GM12892 (cell line): ENCODE measurements at places on chromosomes 4 and X.

DNA sequence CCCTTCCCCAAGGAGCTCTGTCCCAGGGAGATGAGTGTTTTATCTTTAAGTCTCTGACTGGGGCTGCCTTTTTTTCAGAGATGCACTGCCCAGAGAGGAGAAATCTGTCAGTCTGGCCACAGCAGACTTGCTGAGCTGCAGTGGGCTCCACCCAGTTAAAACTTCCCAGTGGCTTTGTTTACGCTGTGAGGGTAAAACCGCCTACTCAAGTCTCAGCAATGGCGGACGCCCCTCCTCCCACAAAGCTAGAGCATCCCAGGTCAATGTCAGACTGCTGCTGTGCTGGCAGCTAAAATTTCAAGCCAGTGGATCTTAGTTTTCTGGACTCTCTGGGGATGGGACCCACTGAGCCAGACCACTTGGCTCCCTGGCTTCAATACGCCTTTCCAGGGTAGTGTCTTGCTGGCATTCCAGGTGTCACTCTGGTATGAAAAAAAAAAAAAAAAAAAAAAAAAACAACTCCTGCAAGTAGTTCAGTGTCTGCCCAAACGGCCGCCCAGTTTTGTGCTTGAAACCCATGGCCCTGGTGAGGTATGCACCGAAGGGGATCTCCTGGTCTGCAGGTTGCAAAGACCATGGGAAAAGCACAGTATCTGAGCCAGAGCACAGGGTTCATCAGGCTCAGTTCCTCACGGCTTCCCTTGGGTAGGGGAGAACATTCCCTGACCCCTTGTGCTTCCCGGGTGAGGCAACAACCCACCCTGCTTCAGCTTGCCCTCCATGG lies 1616.1 kb upstream of the ADGRL3 start:
- DNase-seq = no peak

DNA sequence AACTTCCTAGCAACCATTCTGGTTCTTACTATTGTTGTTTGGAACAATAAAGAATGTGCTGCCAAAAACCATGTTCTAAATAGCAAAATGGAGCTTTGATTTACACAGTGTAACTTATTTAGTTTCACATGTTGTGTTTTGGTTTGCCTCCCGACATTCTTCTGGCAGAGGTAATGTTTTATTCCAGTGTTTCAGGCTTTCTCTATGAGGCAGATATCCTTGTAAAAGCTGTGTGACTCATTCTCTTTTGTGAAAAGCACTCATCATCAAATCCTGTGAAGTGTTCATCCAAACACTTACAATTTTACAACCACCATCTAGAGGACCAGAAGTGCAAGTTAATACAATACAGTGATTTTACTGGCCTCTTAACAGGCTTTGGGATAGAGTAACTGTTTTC lies 219.0 kb upstream of the GIMD1 start:
- no peak for DNase-seq

- DNase-seq = no peak
Measured at GRCh38 chr4:7397206-7398103, 37.3 kb downstream of the PSAPL1 start.

GRCh38 chr4:20276848-20277247 lies 25.1 kb downstream of the SLIT2 start:
- no peak for DNase-seq

- no peak for DNase-seq
Measured at GRCh38 chr4:47561331-47561730, 76.3 kb downstream of the ATP10D start.

DNA sequence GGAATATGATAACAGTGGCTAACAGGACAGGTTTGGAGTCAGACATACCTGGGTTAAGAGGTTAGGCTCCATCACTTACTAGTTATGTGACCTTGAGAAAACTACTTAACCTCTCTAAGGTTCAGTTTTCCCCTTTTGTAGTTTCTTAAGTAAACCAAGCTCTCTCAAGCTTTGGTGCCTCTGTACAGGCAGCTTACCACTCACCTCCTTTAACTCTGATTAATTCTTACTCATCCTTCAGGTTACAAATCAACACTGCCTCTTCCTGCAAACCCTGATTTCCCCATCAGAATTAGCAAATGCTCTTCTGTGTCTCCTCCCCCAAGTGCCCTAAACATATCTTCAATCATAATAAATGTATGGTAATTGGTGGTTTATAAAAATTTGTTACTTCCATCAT lies 3.5 kb upstream of the SERTM2 start:
- DNase-seq = no peak

DNA sequence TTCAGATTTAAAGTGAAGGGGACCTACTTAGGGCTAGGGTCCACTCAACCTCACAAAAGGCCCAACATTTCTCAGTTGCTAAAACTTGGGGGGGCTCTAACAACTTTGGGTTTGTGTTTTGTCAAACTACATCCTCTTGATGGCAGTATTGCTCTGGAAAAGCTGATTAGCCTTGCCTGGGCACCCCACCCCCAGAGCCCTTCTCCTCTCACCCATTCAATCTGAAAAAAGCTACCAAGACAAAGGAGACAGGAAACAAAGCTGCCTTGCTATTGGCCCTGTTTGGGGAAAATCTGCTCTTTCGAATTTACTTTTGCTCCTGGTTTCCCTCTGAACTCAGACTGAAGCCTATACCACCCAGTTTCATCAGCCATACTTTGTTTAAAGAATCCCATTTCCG lies 195.2 kb upstream of the STK26 start:
- no peak for DNase-seq

- no peak for DNase-seq
Measured at GRCh38 chr4:4852591-4853362, 6.7 kb upstream of the MSX1 start.

DNA sequence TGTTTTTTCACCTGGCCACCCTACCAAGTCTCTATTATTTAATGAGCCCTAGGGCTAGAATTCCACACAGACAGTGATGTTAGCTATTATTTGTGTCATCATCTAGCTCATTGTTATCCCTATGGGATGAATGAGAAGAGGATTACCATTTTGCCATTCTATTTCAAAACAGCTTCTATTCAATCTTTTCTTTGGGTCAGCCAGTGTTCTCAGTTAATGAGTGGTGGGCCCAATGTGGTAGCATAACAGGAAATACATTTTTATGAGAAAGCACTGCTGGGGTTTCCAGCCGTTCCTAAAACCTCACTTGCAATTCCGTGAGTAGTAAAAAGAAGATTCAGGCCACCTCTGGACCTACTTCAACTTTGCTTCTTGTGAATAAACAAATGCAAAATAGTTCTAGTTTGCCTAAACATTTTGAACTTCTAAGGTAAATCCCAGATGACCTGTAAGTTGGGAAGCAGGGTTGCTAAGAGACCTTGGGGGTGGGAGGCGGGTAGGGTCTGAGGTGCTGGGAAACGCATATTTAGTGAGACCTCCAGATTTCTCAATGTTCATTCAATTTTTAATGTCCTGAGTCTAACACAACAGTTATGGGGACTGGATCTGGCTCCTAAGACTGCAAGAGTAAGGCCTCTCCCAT lies 24.8 kb upstream of the CYP2U1 start:
- DNase-seq = no peak

DNA sequence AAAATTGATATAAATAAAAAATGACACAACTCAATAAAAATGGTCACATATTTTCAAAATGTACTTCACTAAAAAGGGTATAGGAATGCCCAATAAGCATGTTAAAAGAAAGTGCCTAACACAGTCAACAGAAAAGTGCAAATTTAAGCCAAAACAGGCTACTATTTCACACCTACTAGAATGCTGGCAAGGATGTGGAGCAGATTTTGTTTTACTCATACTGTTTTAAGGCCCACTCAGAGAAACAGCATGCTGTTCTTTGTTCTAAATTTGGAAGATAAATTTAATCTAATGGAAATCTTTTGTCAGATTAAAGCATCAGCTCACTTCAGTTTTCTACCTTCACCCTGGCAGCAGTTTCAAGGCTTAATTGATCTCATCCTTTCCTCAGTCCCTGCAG lies 576.8 kb upstream of the HS3ST1 start:
- DNase-seq = no peak

DNA sequence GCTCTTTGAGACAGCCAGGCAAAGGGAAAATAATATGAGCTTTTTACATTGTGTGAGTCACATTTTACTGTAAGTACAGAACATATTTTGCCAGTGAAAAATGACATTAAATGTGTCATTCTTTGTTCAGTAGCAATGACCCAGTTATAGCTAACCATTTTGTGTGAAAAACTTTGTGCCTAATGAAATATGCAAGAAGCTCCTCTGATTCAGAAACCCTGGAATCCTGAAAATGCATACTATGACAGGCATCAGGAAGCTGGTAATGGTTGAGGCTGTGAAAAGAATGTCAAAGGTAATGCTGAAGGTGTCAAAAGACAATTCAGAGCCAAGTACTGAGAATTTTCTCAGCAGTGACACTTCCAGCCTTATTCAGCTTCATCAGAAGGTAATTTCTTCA lies 549.5 kb upstream of the SMIM31 start:
- DNase-seq = no peak

DNA sequence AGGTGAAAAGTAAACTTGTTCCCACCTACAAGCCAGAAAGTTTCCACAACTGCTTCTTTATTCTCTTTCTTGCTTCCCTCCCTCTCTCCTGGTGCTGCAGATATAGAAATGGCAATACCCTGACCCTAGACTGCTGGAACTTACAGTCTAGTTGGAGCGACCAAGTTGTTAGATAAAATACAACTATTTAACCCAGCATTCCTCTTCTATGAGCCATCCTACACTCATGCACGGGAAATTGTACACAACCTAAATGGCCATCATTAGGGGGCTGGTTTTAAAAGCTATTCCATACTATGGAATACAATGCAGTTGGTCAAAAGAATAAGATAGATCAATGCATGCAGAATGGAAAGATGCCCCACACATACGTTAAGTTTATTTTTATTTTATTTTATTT lies 41.1 kb downstream of the PJA1 start:
- DNase-seq = no peak

DNA sequence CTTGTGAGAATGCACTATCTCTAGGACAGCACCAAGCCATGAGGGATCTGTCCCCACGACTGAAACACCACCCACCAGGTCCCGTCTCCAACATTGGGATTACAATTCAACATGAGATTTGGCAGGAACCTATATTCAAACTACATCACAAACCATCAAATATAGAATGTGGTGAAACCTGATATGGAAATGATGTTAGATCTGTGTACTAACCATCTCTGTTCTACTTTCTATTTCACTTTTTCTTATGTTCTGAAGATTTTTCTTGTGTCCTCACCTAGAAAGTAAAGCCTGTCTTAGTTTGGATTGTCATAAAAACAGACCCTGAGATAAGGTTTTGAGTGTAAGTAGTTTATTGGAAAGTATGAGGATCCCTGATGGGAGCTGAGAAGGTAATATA lies 37.8 kb upstream of the TACR3 start:
- no peak for DNase-seq

- DNase-seq = no peak
Measured at GRCh38 chr4:35541146-35541887, 703.0 kb downstream of the ARAP2 start.

- DNase-seq = no peak
Measured at GRCh38 chr4:25258980-25259578, 25.2 kb downstream of the PI4K2B start.

GRCh38 chrX:26918631-26919030 lies 544.5 kb downstream of the PPP4R3C start:
- no peak for DNase-seq

- no peak for DNase-seq
Measured at GRCh38 chrX:153871946-153872878, 13.8 kb downstream of the L1CAM start.

GRCh38 chr4:92031825-92032224 lies 271.9 kb upstream of the GRID2 start:
- no peak for DNase-seq
